IMR-90 (cell line): ENCODE measurements at places on chromosomes 7 and 10. TPM values are rescaled to one million over a fixed set of nuclear protein-coding genes. Genes with fewer than 3 reads are reported as not detected.
A peak's percentile ranks its signal among the peaks of the same experiment; 100 is the strongest.

DNA sequence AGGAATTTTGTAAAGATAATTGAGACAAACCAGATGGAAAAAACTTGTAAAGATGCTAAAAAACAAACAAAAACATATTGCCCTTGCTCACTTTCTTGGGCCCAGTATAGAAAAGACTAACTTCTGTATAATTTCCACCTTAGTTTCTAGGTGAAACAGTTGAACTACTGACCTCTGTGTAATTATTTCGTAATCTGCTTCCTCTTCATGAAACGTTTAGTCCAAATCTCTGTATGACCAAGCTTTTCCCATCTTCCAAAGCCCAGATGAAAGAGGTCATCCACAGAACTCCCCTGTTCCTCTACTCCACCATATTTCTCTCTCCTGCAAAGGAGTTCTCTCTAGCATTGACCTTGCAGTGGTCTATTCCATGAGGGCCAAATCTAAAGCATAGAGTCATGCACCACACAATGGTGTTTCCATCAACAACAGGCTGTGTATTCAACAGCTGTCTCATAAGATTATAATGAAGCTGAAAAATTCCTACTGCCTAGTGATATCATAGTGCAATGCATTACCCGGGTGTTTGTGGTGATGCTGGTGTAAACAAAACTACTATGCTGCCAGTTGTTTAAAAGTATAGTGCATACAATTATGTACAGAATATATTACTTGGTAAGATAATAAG, 647.6 kb downstream of the TNS3 start:
- peak; percentile 53 for DNase-seq

DNA sequence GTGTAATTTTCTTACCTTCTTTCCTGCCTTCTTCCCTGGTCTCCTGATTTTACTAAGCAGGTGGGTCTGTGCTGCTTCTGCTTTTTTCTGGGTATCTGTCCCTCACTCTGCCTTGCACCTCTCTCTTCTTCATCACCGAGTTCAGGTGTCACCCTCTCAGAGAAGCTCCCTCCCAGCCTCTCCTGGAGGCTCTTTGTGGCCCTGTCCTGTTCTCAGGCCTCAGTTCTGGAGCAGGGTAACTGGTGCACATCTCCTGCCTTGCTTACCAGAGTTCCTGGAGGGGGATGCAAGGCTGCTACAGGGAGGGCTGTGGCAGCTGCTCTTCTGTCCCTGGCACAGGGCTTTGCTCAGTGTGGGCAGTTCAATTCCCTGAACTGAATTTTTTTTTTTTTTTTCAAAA, 66.1 kb downstream of the RBM33 start:
- DNase-seq = no peak

Gene BLNK
- total RNA-seq = not detected in 2 replicates

Gene OIT3
- not detected in 2 replicates for total RNA-seq

Gene ZNF25
- total RNA-seq = 9.5 and 12.2 TPM in 2 replicates

Gene PNLIP
- total RNA-seq = not detected in 2 replicates

Gene CADPS2
- 0.28 and 0.54 TPM in 2 replicates for total RNA-seq

DNA sequence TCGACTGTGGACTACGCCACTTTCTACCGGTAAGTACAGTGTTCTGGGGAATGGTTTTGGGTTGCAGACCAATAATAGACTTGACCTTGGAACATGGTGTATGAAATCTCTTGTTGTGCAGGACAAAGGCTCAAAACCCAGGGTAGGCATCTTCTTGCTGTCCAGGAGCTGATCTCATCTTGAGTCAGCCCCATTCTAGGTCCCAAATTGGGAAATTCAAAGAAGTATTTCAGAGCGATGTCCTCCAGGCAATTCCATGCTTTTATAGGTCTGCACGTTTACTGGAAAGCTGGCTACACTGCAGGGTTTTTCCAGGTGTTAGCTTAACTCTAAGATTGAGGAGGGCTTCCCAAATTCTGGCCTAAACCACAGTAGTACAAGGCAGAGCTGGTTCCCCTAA, 180.7 kb downstream of the BMPER start:
- no peak for DNase-seq

- no peak for DNase-seq
These were observed 604 bp upstream of the SHTN1 start for GRCh38 chr10:117005527-117006055.
